ENCODE measurements at places on chromosomes 7 and 10. TPM values are rescaled to one million over a fixed set of nuclear protein-coding genes. Genes with fewer than 3 reads are reported as not detected.

ZNF107 gene
- 2.3 TPM for total RNA-seq

EMX2 gene
- total RNA-seq, result not detected

MSMB gene
- total RNA-seq, result not detected

GIMAP6 gene
- total RNA-seq, result not detected

AMPH gene
- not detected for total RNA-seq

SUN3 gene
- total RNA-seq, result not detected

GNGT1 gene
- not detected for total RNA-seq

LRRC4 gene
- total RNA-seq, result not detected

ACTA2 gene
- 20.5 TPM for total RNA-seq

HDAC9 gene
- 0.27 TPM for total RNA-seq

LAMB4 gene
- 0.19 TPM for total RNA-seq

UNC5B gene
- total RNA-seq, result 1.8 TPM

LDB3 gene
- total RNA-seq, result 0.07 TPM

NUTM2E gene
- 0.25 TPM for total RNA-seq

CREM gene
- 32.4 TPM for total RNA-seq

BRAF gene
- 7.1 TPM for total RNA-seq

LEP gene
- total RNA-seq, result not detected

OR13A1 gene
- total RNA-seq, result not detected

GRID1 gene
- total RNA-seq, result 0.32 TPM

C7orf33 gene
- total RNA-seq, result not detected

SNCG gene
- 10.0 TPM for total RNA-seq

DLX5 gene
- not detected for total RNA-seq

RSPH10B gene
- total RNA-seq, result not detected

PSMG3 gene
- total RNA-seq, result 100 TPM

DPP6 gene
- total RNA-seq, result not detected

NUTM2D gene
- total RNA-seq, result 1.7 TPM

VSIR gene
- 31.1 TPM for total RNA-seq

ENTPD1 gene
- total RNA-seq, result not detected

GPR158 gene
- total RNA-seq, result 0.07 TPM

ADAMTS14 gene
- 0.09 TPM for total RNA-seq

TAS2R16 gene
- total RNA-seq, result not detected

SPDYE11 gene
- total RNA-seq, result not detected

MCM10 gene
- total RNA-seq, result 21.3 TPM

FOXP2 gene
- not detected for total RNA-seq

AGBL3 gene
- total RNA-seq, result 0.55 TPM

SLC18A2 gene
- 0.03 TPM for total RNA-seq

LIPN gene
- not detected for total RNA-seq

EXOSC1 gene
- 57.0 TPM for total RNA-seq

CDC14C gene
- total RNA-seq, result 0.05 TPM

HSPA12A gene
- total RNA-seq, result 9.3 TPM

DYDC1 gene
- total RNA-seq, result not detected

NRF1 gene
- total RNA-seq, result 10.9 TPM

TLX1 gene
- not detected for total RNA-seq

CTAGE4 gene
- total RNA-seq, result not detected

HPS1 gene
- 37.1 TPM for total RNA-seq

TMEM176B gene
- 0.11 TPM for total RNA-seq

XRCC2 gene
- total RNA-seq, result 3.3 TPM

TRPV5 gene
- total RNA-seq, result not detected

GIMAP7 gene
- total RNA-seq, result not detected

GPR15LG gene
- not detected for total RNA-seq

CH25H gene
- total RNA-seq, result 0.26 TPM

GSDME gene
- total RNA-seq, result 41.6 TPM

ZNF425 gene
- total RNA-seq, result 1.7 TPM

ADCY1 gene
- total RNA-seq, result 2.4 TPM

MORN4 gene
- total RNA-seq, result 6.7 TPM
